ENCODE measurements at places on chromosomes 12 and 14.

- no peak for DNase-seq
Observed at GRCh38 chr12:106973545-106973944, 13.4 kb downstream of the MTERF2 start.

GRCh38 chr12:116910645-116911451 lies at the start of gene FBXW8:
Gene FBXW8 (plus strand): TSS chr12:116910950. CDS start chr12:116911038, 88 bp downstream.
- DNase-seq: peak; percentile 80

DNA sequence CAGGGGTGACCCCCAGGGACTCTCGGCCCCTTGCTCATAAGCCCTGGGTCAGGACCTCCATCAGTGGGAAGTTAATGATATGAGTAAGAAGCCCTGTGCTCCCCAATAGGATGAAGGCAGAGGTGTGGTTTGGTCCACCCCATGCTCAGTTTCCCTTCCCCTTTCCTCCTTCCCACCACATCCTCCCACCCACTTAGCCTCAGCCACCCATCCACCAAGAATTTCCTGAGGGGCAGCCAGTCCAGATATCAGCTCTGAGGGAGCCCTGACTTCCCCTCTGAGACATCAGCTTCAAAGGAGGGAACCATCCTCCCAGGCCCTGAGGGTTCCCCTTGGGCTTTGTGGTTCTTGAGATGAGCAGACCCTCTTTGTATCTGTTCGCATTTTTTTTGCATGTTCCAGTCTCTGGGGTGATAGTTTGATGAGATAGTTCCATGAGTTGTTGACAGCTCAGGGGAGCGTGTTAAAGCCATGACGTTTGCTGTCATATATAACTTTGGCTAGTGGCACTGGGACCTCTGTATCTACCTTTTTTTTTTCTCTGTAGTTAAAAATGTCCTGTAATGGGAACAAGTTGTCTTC lies 71.2 kb downstream of the LGMN start:
- DNase-seq: peak; percentile 61

GRCh38 chr12:64714551-64714968 lies 44.6 kb downstream of the GNS start:
- no peak for DNase-seq

DNA sequence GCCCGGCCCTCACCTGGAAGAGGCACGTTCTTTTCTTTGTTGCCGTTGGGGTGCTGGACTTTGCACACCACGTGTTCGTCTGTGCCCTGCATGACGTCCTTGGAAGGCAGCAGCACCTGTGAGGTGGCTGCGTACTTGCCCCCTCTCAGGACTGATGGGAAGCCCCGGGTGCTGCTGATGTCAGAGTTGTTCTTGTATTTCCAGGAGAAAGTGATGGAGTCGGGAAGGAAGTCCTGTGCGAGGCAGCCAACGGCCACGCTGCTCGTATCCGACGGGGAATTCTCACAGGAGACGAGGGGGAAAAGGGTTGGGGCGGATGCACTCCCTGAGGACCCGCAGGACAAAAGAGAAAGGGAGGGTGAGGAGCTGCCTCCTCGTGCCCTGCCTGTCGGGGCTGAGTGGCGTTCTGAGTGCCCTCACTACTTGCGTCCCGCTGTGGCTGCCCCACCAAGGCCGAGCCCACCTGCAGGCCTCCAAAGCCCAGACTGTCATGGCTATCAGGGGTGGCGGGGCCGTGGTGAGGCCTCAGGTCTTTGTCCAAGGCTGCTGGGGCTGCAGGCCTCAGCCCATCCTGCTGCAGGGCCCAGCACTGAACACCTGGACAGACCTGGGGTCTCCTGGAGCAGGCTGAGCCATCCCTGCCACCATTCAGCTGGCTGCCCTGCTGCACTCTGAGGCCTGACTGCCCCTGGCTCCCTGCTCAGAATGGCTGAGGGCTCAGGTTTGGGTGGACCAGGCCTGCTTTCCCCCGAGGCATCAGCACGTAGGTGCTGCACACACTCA lies 329.7 kb downstream of the TMEM121 start:
- peak; percentile 47 for DNase-seq

- no peak for DNase-seq
Observed at GRCh38 chr14:85762526-85762925, 232.6 kb downstream of the FLRT2 start.

DNA sequence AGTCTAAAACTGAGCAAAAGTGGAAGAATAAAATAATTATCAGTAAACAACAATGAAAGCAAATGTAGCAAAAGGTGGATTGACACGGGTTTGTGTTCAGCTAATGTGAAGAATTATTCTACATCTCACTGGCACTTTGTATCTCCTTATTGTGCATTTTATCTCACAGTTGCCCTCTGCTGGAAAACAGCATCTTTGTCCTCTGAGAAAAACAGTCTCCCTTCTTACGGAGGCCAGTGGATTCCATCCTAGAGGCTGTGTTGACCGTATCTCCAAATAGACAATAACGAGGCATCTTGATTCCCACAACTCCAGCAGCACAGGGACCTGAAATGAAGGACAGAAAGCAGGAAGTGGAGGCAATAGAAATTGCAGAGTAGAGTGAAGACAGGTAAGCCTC lies 51.3 kb upstream of the PLBD1 start:
- no peak for DNase-seq

DNA sequence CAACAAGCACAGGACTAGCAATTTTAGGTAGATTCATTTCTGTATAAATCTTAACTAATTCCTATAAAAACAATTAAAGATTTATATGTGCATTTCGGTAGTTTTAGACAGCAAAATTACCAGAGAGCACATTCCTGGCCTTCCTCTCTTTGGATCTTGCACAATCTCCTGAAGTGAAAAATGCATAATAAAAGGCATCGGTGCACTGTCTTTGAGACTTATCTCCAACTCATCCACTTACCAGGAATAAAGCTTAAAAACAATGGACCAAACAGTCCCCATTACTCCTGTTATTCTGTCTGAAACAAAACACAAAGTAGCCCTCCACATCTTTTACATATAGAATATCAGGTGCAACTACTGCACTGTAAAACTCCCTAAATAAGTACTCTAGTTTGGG lies 69.3 kb downstream of the HECTD1 start:
- DNase-seq: no peak

DNA sequence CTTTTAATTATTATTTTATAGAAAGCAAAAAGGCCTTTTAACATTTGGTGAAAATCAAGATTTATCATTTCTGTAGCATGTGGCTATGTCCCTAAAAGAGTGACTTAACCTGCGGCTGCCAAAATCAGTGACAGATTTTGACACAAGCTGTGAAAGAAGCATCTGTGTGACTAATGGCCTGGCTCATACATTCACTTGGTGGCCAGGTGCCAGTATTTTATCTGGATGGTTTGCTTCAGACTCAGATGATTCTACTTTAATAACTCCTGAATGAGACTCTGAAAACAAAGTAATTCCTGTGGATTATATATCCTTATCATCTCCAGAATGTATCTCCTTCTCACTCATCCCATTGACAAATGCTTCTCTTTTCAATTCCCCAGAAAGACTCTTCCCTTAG lies 103.0 kb downstream of the FSCB start:
- no peak for DNase-seq

DNA sequence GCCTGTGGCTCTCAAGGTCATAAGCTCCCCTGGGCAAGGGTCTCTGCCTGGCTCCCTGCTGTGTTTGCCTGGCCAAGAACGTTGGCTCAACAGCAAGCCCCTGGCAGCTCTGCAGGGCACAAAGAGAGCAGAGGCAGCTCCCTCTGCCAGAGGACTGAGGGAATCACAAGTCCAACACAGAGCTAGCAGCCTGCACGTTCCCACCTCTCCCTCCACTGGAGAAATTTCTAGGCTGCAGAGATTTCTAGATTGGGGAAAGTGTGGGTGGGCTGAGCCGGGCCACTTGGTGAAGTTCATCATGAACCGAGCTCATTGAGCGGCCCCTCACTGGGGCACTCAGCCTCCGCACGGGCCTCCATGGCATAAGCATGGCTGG lies 19.8 kb downstream of the ZFYVE21 start:
- peak; percentile 75 for DNase-seq

GRCh38 chr12:559906-560455 lies 100.2 kb downstream of the B4GALNT3 start:
- no peak for DNase-seq

DNA sequence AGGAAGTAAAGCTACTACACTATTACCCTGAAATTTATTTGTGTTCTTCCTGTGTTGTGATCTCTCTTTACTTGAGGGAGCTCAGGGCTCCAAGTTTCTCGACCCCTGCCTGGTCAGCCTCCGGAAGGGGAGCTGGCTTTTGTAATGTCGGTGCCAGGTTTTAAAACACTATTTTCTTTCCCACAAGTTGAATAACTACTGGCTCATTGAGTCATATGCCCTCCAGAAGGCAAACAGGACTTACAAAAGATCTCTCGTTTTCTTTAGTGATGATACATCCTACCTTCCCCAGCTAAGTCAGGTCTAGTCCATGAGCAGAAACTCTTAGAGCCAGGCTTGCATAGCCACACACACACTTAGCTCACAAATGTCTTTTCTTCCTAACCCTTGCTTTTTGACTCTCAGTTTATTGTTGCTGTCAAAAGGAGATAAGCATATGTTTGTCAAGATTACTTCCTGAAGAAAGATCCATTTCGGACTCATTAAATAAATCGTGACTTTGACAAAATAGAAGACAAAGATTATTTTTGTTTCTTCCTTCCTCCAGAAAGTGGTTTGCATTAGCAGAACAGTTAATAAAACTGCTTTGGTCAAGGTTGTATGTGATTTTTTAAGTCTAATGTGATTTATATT lies 209.8 kb upstream of the FLRT2 start:
- DNase-seq: no peak

GRCh38 chr14:92633724-92634123 lies 114.7 kb downstream of the LGMN start:
- DNase-seq: no peak

DNA sequence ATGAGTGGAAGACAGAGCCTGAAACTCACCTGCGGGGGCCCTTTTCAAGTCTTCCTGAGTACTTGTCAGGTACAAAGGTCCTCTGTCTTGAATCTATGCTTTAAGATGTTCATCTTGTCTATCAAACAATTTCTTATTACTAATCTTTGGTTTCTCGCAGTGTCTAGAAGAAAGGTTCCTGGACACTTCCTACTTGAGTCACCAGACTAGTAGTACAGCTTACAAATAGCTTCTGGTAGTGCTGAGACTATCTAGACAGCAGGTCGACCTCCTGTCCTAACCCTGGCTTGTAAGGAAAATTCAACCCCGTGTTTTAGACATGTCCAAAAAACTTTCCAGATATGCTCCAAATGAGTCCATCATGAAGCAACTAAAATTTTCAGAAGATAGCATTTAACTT lies 11.2 kb upstream of the ARID2 start:
- DNase-seq: no peak

DNA sequence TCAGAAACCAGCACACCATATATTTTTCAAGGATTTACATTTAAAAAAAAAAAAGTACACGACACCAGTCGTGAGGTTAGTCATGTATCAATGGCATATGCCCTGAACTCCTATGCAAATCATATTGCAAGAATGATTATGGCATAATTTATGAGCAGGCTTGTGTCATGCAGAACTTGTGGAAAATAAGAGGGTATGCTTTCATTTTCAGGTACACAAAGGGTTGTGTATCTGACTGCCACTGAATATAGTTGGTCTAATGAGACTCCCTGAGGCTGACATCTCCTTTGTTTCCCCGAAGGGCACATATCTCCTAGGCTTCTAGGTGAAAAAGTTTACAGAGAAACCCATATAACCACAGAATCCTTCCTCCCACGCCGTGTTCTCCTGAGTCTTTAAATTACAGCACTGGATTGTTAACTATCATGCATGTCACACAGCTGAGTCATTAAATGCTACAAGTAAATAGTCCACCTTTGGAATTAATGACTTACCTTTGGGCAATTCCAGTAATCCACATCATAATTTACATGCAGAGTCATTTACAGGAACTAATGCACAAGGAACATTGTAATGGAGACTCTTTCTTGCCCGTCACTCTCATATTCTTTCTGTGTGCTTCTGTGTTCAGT lies 356.7 kb upstream of the DIO2 start:
- no peak for DNase-seq

GRCh38 chr14:76271041-76271755 lies 104.7 kb upstream of the ESRRB start:
- DNase-seq: no peak

DNA sequence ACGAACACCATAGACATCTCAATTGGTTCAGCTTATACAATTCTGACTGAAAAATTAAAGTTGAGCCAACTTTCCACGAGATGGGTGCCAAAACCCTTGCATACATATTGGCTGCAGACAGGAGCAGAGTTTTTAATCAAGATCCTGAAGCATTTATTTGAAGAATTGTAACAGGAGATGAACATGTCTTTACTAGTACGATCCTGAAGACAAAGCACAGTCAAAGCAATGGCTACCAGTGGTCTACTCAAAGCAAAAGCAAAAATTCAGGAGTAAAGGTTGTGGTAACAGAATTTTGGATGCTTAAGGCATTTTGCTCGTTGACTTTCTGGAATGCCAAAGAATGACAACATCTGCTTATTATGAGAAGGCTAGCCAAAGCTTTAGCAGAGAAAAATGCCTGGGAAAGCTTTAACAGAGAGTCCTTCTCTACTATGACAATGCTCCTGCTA lies 20.7 kb downstream of the ZDHHC17 start:
- DNase-seq: no peak

DNA sequence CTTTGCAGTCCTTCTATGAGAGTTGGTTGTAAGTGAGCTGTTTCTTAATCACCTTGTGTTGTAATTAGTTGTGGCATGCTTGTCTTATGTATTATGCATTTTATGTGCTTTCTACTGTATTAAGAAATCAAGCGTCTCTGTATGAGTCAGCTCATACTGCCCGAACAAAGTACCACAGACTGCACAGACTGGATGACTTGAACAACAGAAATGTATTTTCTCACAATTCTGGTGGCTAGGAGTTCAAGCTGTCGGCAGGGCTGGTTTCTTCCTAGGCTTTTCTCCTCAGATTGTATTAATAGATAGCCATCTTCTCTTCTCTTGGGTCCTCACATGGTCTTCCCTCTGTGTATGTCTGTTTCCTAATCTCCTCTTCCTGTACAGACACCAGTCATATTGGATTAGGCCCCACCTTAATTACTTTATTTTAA lies 77.7 kb downstream of the FLRT2 start:
- DNase-seq: no peak

DNA sequence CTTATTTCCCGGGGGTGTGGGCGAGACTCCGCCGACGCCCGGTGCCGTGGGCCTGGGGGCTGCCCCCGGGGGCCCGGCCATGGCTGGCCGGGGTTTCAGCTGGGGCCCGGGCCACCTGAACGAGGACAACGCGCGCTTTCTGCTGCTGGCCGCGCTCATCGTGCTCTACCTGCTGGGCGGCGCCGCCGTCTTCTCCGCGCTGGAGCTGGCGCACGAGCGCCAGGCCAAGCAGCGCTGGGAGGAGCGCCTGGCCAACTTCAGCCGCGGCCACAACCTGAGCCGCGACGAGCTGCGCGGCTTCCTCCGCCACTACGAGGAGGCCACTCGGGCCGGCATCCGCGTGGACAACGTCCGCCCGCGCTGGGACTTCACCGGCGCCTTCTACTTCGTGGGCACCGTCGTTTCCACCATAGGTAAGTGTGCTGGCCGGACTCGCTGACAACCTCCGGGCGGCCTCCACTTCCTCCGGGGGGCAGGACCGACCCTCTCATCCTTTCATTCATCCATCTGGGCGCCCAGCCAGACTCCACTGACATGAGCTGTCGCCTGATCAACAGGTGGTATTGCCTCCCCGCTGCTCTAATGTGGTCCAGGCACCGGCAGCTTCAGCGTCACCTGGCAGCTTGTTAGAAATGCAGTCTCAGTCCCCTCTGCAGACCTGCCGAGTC lies 467 bp downstream of the KCNK13 start:
- no peak for DNase-seq

Data from coronary artery (tissue), 2 donors.